Activated CD4-positive, alpha-beta T cell treated with anti-CD3 and anti-CD28 coated beads, Interleukin-10, Interleukin-2, amounts not matched to agents 100 ng/mL and 50 ng/mL, durations not matched to agents 16 hours and 8 hours (primary cell): ENCODE measurements at places on chromosomes 12 and 14.

- no peak for DNase-seq
Observed at GRCh38 chr12:103369929-103370328, 125.8 kb downstream of the C12orf42 start.

DNA sequence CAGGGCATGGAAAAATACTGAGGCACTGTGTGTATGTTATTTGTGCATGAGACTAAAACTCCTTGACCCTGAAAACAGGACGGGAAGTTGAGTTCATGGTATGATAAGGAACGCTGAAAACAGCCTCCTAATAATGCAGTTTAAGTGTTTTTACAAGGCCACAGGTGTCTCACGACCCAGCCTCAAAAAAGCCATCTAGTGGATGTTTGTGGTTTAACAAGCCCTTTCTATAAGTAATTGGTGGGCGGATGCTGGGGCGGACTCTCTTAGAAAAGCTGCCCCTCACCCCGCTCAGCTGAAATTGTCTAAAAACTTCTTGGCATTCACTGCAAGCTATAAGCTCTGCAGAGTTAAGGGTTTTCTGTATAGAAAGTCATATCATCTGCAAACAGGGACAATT is 184.5 kb downstream of the NUBPL start:
- DNase-seq, result no peak

DNA sequence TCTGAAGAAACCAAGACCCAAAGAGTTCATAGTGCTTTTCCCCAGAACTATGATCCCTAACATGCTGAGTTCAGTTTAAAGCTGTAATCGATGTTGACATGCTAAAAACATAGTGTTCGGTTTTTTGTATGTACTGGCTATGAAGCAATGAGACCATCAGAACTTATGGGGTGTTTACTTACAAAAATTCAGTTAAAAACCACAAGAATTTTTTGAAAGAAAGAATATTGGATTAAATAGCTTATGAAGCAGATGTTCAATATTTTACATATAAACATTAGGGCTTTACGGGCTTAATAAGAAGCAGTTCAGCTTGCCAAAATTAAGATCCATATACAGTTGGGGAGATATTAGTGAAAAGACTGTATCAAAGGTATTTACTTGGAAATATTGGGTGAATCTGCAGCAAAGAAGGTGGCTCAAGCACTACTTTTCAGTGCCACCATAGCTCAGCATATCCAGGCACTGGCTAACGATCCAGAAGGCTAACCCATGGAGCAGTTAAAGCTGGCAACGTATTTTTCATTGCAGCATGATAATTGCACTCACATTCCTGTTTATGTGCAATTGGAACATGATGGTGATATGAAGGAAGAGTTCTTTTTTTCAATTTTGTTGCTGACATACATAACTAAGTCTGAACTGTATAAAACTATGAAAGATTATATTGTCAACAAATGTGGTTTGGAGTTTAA is 125.9 kb downstream of the EFCAB11 start:
- no peak for DNase-seq

- peak; percentile 77 for DNase-seq
Observed at GRCh38 chr14:101628471-101628966, 67.2 kb downstream of the DIO3 start.

DNA sequence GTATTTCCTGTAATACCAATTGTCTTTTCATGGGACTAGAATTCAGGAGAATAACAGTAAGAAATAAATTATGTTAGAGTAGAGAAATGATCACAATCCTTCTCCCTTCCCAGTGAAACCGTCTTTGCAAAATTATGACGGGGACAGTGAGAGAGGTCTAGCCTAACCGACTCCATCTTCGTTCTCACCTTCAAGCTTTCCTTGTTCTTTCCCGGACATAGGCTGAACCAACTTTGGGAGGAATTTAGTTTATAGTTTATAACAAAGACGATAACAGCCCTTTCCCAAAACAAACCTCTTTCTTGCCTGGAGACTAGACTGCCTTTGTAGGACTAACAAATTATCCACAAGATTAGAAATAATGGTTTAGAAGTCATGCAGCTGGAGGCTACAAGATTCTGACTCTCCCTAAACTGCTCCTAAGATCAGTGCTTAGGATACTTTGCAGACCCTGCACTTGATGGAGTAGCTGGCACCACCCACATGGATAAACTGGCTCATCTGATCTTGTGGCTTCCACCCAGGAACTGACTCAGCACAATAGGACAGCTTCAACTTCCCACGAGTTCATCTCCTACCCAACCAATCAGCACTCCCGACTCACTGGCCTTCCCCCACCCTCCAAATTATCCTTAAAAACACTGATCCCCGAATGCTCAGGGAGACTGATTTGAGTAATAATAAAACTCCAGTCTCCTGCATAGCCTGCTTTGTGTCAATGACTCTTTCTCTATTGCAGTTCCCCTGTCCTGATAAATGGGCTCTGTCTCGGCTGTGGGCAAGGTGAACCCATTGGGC is 521.2 kb upstream of the TBX3 start:
- DNase-seq, result no peak

GRCh38 chr12:10553148-10553547 is 47.5 kb downstream of the EIF2S3B start:
- no peak for DNase-seq

GRCh38 chr14:24313913-24314312 is 2.6 kb downstream of the LTB4R start:
- no peak for DNase-seq

DNA sequence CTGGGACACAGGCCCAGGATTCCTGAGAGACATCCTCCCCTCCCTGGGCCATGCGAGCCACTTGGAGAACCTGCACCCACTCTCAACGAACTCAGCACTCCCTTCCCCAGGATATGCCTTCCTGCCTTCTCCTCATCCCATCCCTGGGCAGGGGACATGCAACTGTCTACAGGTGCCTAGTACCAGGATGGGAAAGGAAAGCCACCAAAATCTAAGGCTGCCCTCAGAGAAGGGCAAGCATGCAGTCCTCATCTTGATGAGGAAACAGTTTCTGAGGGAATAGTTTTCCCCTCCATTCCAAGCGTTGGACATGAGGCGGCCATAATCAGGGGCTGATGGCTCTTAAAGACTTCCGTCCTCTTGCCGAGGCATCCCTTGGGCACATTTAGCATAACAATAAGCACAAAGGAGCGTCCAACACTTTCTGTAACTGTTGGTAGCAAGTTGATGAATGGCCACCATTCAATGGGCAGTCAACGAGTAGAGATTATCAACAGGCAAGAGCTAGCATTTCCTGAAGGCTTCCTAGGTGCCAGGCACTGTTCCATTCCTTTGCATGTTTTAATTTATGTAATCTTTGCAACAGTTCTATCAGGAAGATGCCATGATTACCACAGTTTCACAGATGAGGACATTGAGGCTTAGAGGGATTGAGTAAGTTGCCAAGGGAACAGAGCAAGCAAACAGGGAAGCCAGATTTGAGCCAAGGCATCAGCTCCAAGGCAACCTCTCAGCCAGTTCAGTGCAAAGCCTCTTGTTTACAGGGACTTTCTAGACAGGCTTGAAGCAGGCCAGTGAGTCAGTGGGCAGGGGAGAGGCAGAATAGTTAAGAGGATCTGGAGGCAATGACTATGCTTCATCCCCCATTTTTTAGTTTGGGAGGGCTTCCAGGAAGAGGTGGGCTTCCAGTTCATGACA is 105.1 kb downstream of the SINHCAF start:
- DNase-seq, result no peak

DNA sequence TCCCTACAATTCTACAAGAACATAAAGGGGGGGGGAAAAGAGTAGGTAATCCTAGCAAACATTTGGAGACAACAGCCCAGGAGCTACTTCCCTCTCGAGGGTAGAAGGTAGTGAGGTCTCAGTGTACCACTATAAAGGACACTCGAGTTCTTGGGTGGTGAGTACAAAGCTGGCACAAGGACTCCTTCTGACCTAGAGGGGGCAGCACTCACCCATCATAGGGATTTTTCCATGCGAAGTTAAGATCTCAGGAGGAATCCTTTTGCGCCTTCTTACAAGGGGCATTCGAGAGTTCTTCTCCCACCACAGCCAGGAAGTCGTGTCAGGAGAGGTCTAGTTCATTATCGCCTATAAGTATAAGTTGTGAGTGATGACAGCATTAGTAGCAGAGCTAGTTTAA is 200.2 kb upstream of the RBM19 start:
- peak; percentile 2 for DNase-seq

GRCh38 chr12:95100264-95101190 is 27.1 kb upstream of the NR2C1 start:
- DNase-seq, result no peak

DNA sequence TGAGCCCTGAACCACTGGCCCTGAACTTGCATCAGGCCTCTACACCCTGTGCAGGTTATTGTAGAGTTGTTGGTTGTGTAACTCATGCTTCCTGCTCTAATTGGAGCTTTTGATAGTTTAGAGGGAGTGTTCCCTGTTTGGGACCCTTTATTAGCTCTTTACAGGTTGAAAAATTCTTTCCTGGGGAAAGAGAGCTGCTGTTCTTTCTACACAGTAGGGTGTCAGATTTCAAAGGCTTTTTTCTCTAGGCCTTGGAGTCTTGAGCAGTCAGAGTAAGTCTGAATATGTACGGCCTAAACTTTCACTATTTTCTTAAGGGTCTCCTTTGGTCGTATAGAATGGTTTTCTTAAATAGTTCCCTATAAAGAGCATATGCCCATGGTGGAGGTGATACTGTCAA is 60.8 kb upstream of the NEDD1 start:
- DNase-seq, result no peak

DNA sequence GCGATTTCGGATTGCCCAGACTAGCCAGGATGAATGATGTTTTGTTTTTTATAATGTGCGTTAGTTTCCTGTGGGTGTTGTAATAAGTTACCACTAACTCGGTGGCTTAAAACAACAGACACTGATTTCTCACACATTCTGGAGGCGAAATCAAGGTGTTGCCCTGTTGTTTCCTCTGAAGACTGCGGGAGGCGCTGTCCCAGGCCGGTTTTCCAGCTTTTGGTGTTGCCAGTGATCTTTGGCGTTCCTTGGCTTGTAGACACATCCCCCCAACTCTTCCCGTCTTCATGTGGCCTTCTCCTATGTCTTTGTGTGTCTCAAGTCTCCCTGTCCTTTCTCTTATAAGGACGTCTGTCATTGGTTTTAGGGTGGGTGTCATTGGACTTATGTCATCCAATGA is 267.7 kb downstream of the AACS start:
- no peak for DNase-seq

- DNase-seq, result no peak
Observed at GRCh38 chr12:52338241-52338960, 17.2 kb upstream of the KRT83 start.

DNA sequence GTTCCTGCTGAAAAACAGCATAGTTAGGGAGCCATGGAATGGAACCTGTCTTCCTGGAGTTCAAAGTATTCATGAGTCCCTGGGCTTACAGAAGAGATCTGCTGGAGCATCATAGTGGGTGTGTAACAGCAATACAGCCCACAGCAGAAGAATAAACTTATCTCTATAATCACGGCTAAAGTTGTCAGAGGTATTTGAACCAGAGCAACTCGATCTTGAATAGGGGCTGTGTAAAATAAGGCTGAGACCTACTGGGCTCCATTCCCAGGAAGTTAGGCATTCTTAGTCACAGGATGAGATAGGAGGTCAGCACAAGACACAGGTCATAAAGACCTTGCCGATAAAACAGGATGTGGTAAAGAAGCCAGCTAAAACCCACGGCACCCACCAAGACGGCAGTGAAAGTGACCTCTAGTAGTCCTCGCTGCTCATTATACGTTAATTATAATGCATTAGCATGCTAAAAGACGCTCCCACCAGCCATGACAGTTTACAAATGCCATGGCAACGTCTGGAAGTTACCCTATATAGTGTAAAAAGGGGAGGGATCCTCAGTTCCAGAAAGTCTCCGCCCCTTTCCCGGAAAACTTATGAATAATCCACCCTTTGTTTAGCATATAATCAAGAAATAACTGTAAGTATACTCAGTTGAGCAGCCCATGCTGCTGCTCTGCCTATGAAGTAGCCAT is 223.4 kb downstream of the PCNX1 start:
- peak; percentile 33 for DNase-seq

GRCh38 chr12:64610079-64610659 is at the start of gene RASSF3:
TSS of gene RASSF3 (plus strand) at chr12:64610495. CDS start at chr12:64610633, 138 bp downstream.
- DNase-seq, result peak; percentile 90

DNA sequence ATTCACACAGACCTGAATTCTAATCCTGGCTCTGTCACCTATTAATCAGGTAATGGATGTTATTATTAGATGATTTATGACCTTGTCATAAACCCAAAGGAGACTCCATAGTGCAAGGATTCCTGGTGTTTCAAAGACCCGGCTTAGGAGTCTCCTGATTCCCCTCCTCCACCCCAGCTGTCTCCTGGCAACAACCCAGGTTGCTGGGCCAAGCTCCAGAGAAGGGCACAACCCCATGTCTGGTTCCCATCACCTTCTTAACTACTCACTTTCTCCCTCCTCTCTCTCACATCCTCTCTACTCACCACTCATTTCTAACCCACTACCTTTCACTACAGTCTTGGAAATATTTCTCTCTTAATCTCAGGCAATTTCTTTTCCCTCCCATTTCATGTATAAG is 41.6 kb downstream of the RHOJ start:
- DNase-seq, result no peak

DNA sequence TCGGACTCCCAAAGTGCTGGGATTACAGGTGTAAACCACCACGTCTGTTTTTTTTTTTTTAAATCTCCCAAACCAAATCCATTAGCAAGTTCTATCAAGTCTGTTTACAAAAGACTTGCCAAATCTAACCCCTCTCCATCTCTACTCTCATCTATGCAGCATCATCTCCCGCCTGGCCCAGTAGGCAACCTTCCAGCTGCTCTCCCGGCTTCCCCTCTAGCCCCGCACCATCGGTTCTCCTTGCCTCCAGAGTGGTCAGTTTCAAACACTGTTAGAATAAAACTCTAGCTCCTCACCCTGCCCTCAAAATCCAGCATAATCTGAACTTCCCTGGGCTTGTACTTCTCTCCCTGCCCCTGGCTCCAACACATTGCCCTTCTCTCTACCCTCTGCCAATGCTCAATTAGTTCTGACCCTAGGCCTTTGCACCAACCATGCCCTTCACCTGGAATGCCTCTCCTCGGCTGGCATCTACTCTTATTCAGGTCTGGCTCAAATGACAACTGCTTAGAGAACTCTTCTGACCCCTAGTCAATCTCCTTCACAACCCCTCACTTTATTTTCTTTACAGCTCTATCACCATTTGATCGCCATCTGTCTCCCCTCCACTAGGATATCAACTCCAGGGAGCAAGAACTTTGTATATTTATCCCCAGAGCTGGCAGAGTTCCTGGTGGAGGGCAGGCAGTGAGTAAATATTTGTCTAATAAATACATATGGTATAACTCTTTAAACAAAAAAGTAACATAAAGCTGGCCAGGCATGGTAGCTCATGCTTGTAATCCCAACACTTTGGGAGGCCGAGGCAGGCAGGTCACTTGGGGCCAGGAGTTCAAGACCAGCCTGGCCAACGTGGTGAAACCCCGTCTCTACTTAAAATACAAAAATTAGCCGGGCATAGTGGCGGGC is 4.9 kb downstream of the WSB2 start:
- DNase-seq, result no peak

DNA sequence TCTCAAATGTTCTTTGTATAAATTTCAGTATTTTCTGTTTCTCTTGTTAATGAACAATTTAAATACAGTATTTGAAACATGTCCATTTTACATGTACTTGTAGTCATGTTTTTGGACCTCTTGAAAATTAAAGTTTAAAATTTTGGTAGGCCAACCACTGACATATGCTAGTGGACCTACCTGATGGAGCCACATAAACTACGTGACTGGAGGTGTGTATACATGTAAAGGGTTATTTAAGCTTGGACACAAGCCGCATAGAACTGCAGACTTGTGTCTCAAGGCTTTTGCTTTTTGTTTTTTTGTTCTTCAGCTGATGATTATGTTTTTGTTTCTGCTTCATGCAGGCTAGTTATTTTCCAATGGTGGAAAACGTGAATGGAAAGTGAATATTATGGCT is 568.5 kb upstream of the MDGA2 start:
- no peak for DNase-seq
